ENCODE measurements at places on chromosomes 3 and 15.

GRCh38 chr15:72302955-72303354, 17.0 kb downstream of the CELF6 start:
- DNase-seq = no peak

DNA sequence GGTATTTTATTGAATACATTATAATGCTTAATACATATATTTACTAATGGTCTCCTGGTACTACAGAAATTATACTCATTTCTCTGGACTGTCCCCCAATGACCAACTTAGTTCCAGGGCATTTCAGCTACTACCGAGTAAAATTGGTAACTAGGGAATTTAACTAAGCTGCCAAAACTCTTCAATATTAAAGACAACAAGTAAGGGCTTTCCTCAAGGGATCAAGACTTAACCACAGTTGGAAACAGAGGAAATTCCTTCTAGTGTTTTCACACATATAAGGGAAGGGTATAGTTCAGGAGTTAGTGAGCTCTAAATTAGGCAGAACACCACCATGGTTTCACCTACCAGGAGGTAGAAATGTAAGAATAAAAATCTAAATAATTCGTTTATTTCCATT, 357.4 kb downstream of the TBL1XR1 start:
- no peak for DNase-seq

GRCh38 chr3:16604433-16604832, 790 bp downstream of the DAZL start:
- DNase-seq = no peak

DNA sequence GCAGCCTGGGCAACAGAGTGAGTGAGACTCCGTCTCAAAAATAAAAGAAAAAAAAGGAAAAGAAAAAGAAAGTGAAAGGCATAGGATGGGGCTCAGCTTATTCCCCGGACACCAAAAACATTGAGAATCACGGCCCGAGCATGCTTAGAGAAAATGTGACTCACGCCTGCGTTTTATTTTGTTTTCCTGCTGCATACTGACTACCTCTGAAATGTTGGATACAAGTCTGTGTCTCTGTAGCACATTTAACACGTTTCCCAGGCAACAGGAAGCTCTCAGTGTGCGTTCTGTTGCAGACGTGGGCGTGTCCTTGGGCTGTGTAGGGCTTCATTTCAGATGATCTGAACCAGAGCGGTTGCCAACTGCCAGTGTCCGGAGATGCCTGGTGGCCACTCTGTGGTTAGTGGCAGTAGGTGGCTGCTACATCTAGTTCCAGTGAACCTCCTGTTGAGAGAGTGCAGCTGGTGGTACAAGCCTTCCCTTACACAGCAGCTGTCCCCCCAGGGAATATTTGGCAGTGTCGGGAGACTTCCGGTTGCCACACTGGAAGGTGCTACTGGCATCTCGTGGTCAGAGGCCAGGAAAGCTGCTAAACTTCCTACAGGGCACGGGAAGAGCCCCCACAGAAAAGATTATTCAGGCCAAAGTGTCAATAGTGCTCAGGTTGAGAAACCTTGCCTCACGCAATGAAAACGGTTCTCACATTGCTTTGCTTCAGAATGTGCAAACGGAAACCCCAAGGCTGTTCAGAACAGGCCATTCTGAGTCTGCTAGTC, 3.0 kb downstream of the SLC51A start:
- DNase-seq = peak; percentile 18

DNA sequence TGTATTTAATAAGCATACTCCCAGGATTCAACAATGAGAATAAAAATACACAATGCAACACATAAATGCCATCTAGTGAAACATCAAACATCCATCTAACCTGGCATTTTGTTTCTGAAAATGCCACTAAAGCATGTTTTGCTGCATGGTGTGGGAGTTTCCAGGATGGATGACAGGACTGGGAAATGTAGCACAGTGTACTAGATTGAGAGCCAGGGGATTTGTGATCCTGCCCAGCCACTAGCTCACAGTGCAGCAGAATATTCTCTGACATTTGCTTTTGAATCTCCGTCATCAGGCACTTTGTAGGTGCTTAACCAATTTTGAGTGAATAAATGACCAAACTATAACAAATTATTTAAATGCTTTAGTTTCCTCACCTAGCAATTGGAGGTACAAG, 404.8 kb downstream of the GAP43 start:
- no peak for DNase-seq

DNA sequence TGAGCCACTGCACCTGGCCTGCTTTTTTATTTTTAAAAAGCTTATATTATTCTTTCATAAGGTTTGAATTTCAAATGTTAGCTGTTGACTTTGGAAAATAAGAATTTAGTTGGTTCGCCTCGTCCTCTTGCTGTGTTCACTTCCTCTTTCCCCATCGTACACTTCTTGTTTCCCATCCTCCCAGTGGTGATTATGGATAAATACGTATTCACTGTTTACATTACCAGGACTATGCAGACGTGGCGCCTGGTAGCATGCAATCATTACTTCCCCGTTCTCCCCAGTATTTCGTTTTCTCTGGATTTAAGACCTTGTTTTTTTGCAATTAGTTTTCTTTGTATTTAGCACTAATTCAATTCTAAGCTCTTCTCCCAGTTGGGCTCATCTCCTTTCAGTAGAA, 70.1 kb downstream of the LMLN start:
- DNase-seq = no peak

Data from stimulated activated CD8-positive, alpha-beta memory T cell treated with anti-CD3 and anti-CD28 coated beads, Interleukin-4, amount 100 ng/mL, for 4 hours (primary cell).